Naive thymus-derived CD8-positive, alpha-beta T cell (primary cell): ENCODE measurements at places on chromosomes 7 and 10. TPM values are rescaled to one million over a fixed set of nuclear protein-coding genes. Genes with fewer than 3 reads are reported as not detected.
A peak's percentile ranks its signal among the peaks of the same experiment; 100 is the strongest.

GRCh38 chr10:23157691-23158369 is 34.3 kb upstream of the PTF1A start:
- no peak overlapping the region for H3K27ac ChIP-seq
- no peak for DNase-seq
- H3K4me1 ChIP-seq, result no peaks in the 10 kb centered on the region
- no peak overlapping the region for H3K4me3 ChIP-seq
- H3K36me3 ChIP-seq, result no peaks in the 10 kb centered on the region
- H3K27me3 ChIP-seq, result peaks cover 67% of the 10 kb centered on the region

DNA sequence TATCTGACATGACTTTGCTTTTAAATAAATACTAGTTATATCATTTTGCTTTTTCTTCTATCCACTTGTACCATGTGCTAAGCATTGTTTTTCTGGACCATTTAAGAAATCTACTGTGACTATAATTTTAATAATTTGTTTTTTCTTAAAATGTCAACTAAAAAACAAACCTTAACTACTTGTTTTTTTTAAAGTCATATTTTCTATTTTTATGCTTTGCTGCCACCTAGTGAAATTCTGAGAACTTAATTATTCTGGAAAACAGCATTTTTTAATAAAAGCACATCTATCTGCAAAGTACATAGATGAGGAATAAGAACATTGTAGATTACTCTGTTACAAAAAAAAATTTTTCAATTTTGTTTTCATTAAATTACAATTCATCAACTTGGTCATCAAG is 47.4 kb downstream of the ORC5 start:
- H3K27me3 ChIP-seq, result no peaks in the 10 kb centered on the region
- no peak for DNase-seq
- no peak overlapping the region for H3K4me3 ChIP-seq
- peaks cover 67% of the 10 kb centered on the region for H3K36me3 ChIP-seq
- no peaks in the 10 kb centered on the region for H3K4me1 ChIP-seq
- H3K27ac ChIP-seq, result no peak overlapping the region

Gene KIAA1217
- not detected for total RNA-seq

DNA sequence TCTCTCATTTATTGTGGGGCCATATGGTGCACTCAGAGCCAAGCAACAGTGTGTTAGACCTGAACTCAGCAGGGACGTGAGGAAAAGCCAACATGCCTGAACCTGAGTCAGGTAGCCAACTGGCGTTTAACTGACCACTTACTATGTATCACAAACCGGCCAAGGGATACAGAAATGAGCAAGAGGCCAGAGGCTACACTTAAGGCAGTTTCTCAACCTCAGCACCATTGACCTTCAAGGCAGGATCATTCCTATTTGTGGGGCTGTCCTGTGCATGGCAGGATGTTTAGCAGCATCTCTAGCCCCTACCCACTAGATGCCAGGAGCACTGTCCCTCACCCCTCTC is 103.5 kb upstream of the NANOS1 start:
- no peaks in the 10 kb centered on the region for H3K4me1 ChIP-seq
- H3K27me3 ChIP-seq, result peaks cover 10% of the 10 kb centered on the region
- no peak overlapping the region for H3K27ac ChIP-seq
- no peaks in the 10 kb centered on the region for H3K36me3 ChIP-seq
- DNase-seq, result no peak
- no peak overlapping the region for H3K4me3 ChIP-seq

DNA sequence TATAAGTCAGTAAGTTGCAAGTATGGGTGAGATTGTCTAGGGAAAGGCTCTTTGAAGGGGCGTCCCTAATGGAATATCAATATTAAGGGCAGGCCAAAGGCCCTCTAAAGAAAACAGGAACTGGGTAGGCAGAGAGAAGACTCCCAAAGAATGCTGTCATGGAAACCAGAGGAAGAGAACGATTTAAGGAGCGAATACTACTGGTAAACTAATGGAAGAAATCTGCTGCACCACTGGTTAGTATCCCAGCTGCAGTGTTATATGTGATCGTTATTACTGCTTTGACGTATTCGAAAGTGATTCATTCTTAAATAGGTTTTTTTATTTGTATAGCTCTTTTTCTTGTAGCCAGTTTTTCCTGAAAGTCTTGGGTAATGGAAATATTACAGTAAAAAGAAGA is 1.3 kb downstream of the CASP2 start:
- H3K27me3 ChIP-seq, result no peaks in the 10 kb centered on the region
- H3K36me3 ChIP-seq, result peaks cover 43% of the 10 kb centered on the region
- DNase-seq, result no peak
- H3K4me3 ChIP-seq, result peak overlapping the region; percentile 97
- H3K4me1 ChIP-seq, result peaks cover 54% of the 10 kb centered on the region
